ENCODE measurements at places on chromosomes 5 and 9. TPM values are rescaled to one million over a fixed set of nuclear protein-coding genes. Genes with fewer than 3 reads are reported as not detected.

- H3K4me1 ChIP-seq, result no peaks in the 10 kb centered on the region
- H3K4me3 ChIP-seq, result no peak overlapping the region
- no peak overlapping the region for H3K27ac ChIP-seq
Measured at GRCh38 chr5:103862398-103862797, 299.8 kb upstream of the NUDT12 start.

Gene TAS2R1
- not detected for total RNA-seq

Gene CCL21
- 2.9 TPM for total RNA-seq

DNA sequence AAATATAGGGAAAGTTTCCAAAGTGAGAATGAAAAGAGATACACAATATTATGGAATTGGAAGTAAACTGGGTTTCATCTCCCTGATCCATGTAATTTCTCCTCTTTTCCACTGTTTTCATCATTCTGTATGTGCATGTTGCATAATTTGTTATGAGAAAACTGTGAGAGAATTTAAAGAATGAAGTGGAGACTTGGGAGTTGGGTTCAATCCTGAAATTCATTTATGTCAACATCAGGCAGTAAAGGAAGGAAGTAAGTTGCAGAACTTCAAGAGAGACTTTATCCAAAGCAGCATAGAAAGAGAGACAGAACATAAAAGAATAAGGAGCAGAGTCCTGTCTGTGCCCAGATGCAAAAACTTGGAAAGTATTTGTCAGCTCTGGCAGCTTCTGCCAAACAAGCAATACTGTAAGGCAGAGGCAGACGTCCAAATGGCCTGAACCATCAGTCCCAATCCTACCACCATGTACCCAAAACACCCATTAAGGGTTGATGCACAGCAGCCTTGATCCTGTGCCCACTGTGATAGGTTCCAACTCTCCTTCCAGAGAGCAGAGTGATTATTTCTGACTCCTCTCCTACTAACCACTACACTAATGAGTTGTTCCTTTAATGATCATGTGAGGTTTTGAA, 425.3 kb upstream of the CDH6 start:
- no peak overlapping the region for H3K27ac ChIP-seq
- no peak for DNase-seq
- H3K4me1 ChIP-seq, result no peaks in the 10 kb centered on the region
- no peaks in the 10 kb centered on the region for H3K36me3 ChIP-seq

Gene SPATA6L
- total RNA-seq, result 0.34 TPM

All from psoas muscle (tissue), 8 donors.